ENCODE measurements at places on chromosomes 11 and 22.
A peak's percentile ranks its signal among the peaks of the same experiment; 100 is the strongest.

GRCh38 chr11:61495801-61496601 lies 12.5 kb upstream of the LRRC10B start:
- peak; percentile 76 for DNase-seq

DNA sequence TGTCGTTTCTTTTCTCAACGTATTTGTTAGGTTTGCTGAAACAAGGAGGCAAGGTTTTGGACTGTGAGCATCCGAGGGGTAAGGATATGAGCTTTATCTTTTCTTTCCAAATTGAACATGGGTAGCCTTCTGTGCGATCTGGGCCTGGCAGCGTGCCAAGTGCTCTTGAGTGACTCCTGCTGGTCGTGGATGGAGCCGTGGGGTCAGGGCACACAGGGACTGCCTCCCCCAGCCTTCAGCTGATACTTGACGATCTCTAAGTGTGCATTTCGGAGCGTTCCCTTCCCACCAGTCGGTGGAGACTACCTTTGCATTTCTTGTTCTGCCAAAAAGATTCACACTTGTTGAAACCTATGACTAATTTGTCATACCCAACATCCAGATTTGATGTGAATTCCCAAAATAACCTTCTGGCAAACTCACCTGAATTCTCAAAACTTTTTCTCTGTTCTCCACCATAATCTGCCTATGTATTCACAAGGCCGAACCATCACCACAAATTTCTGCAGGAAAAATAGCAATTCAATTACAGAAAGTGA lies 40.1 kb upstream of the CLMP start:
- no peak for DNase-seq

GRCh38 chr11:126499131-126499752 lies 143.8 kb downstream of the ST3GAL4 start:
- DNase-seq, result no peak

GRCh38 chr11:124867700-124868099 lies 2.5 kb downstream of the ROBO3 start:
- no peak for DNase-seq

- no peak for DNase-seq
Observed at GRCh38 chr22:31447337-31447736, 42.3 kb downstream of the EIF4ENIF1 start.

DNA sequence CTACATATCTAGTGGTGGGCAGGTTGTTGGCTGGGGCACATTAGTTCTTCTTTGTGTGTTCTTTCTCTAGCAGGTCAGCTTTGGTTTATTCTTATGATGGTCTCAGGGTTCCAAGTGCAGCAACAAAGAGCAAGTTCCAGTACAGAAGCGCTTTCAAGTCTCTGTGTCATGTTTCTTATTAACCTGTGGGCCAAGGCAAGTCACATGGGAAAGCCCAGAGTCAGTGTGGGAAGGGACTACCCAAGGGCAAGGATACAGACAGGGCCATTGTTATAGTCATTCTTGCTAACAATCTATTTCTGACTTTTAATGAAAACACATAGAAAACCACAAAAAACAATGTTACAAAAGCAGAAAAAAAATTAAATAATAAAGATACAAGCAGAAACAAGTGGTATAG lies 754.6 kb downstream of the TBC1D22A start:
- DNase-seq, result no peak
